ENCODE measurements at places on chromosomes 7 and 10.

GRCh38 chr7:5234852-5235831 lies 45.1 kb downstream of the WIPI2 start:
- no peak for DNase-seq

DNA sequence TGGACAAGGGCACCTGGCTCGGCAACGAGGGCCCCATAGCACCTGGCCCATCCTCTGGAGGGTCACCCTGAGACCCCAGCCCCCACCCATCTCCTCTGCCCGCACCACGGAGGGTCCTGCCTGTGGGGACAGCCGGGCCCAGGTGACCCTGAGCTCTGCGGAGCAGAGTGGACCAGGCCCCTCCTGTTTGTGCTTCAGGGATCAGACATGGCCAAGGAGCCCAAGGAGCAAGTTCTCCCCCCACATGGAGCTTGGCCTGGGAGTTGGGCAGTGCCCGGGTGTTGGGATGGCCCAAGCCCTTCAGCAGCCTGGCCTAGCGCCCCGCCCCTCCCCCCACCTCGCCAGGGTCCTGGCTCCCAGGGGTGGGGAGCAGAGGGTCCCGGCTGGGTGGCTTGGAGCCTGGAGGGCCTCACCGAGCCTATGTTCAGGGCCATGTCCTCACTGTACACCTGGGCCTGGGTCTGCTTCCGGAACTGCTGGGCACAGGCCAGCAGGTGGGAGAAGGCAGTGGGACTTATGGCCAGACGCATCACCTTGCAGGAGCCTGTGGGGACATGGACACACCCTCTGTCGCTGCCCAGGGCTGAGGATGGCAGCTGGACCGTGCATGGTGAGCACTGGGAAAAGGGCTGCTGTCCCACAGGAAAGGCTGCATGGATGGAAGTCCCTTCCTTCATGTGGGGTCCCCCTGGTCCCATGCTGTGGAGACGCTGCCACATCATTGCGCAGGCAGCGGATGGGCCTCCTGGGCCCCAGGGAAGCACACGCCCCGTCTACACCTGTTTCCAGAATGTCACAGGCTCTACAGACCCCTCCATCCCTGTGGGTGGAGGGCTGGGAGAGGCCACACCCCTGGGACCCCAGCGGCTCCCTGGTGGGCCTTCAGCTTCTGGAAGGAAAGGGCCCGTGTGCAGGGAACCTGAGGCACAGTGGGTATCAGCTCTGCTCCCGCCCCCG lies 49.2 kb upstream of the NKX6-2 start:
- no peak for DNase-seq

DNA sequence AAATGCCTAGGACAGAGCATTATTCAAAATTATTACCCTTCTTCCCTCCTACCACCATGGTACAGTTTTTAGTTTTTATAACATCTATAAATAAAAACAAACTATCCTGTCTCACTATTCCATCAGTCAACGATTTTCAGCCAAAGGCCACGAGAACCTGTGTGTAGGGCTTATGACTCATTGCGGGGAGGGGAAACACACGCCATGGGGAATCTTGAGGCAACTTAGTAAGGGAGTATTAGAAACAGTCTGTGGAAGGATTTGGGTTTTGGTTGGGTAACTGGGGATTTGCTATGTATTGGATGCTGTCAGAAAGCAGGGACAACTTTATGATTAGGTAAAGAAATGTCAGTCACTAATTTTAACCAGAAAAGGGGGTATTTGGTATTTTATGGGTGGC lies 14.7 kb downstream of the GPR141 start:
- DNase-seq = no peak

- no peak for DNase-seq
These were observed 50.7 kb downstream of the UNCX start for GRCh38 chr7:1283337-1283736.

- DNase-seq = no peak
These were observed 290.1 kb upstream of the ZNF32 start for GRCh38 chr10:43938810-43939209.

- DNase-seq = no peak
These were observed 181.6 kb upstream of the LRGUK start for GRCh38 chr7:133945497-133945896.

GRCh38 chr10:69453795-69454194 lies 2.5 kb downstream of the TSPAN15 start:
- DNase-seq = no peak

DNA sequence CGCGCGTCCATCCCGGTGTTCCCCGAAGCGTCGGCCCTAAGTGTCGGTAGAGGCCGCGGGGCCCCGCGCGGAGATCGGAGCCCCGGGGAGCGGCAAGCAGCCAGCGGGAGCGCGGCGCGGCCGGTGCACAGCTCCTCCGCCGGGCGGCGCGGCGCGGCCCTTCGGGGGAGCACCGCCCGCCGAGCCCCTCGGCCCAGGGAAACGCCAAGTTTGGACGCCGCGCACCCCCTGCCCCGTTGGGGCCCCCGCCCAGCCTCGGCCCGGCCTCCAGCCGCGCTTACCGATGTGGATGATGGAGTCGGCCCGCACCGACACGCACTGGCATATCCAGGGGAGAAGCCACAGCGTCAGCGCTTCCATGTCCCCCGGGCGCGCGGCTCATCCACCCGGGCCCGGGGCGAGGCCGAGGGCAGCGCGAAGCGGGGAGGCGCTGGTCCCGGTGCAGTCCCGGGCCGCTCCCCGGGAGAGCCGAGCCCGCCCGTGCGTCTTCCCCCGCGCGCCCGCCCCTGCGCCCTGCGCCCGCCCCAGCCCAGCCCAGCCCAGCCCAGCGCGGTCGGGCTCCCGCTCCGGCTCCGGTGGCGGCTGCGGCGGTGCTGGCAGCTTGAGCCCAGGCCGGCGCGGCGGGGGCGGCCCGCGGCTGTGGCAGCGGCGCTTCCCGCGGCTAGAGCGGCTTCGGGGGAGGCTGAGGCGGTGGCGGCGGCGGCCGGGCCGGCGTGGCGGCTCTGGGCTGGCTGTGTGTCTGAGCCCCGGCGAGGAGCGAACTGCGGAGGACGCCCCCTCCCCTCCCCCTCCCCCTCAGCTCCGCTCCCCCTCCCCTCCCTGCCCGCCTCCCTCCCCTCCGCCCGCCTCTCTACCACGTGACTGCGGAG lies at the start of gene GRID1:
GRID1 (minus strand) TSS at position 763 of the 869 bp plus-strand sequence.
- no peak for DNase-seq

DNA sequence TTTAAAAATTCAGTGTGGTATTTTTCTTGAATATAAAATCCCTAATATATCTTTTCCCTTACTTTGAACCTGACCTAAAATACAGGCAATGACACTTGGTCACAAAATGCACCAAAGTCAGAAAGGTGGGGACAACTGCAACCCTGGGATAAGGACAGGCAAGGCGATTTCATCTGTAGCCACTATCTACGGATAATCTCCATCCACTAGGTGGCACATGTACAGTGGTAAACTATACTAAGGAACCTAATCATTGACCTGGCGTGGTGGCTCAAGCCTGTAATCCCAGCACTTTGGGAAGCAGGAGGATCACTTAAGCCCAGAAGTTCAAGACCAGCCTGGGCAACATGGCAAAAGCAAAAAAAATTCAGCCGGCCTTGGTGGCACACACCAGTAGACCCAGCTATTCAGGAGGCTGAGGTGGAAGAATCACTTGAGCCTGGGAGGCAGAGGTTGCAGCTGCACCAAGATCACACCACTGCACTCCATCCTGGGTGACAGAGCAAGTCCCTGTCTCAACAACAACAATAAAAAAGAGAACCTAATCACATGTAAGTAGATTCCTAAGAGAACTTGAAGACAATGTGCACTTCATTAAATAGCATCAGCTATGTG lies 98.9 kb downstream of the KMT2C start:
- peak; percentile 54 for DNase-seq

- DNase-seq = peak; percentile 46
These were observed 71.8 kb upstream of the PIK3CG start for GRCh38 chr7:106793015-106793975.

GRCh38 chr10:3385487-3385886 lies 212.9 kb upstream of the PITRM1 start:
- DNase-seq = no peak

- DNase-seq = no peak
These were observed 299.8 kb upstream of the POM121L12 start for GRCh38 chr7:52735656-52736055.

- DNase-seq = no peak
These were observed 118.0 kb downstream of the BUB3 start for GRCh38 chr10:123272171-123272570.

- no peak for DNase-seq
These were observed 28.1 kb upstream of the SLC26A4 start for GRCh38 chr7:107632492-107632865.

DNA sequence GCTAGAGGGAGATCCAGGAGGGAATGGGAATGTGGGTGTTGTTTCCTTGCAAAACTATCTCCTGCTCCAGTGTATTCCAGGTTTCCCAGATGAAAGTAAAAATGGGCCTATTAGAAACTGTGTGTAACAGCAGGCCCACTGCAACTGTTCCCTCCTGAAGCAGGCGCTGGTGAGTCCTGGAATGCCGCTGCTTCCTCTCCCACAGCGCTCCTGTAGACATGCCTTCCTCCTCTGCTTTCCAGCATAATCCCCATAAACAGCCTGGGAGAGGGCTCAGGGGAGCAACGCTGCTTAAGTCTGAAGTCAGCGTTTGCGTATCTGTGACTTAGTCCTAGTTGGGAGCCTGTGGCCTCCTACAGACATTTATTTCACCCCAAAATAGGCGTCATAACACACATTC lies 551.0 kb upstream of the FOXK1 start:
- no peak for DNase-seq

GRCh38 chr7:44498230-44498954 lies 7.9 kb upstream of the NUDCD3 start:
- DNase-seq = no peak

- DNase-seq = no peak
These were observed 84.1 kb upstream of the PARD3 start for GRCh38 chr10:34899161-34899560.

DNA sequence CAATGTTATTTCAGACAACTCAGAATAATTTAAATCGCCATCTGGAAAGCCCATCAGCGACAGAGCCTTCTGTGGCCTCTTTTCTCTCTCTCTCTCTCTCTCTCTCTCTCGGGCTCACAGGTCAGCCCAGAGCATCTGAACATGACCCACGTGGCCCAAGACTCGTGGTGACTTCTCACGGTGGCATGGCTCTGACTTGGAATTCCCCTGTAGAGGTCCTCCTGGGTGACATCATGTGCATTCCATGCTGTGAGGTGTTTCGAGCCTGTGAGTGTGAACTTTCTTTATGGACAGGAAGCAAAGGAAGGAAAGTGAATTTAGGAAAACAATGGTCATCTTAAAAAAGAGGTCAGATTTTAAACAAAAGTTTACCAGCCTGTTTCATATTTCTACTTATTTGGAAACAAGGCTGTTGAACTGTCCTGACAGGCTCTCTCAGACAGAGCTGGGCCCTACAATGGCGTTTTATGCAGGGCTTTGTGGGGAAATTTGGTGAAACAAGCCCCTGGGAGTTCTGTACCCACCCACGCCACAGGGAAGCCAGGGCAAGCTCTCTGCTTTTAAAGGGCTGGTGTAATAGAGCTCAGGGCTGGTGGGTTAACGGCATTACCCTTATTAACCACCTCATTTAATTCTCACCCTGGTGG lies 359.7 kb upstream of the ZNF32 start:
- no peak for DNase-seq

GRCh38 chr7:151925446-151926335 lies 30.6 kb upstream of the GALNTL5 start:
- DNase-seq = no peak

- no peak for DNase-seq
These were observed 77.5 kb downstream of the LRRC4 start for GRCh38 chr7:127953423-127954356.

GRCh38 chr7:117085769-117086463 lies 132.6 kb downstream of the ST7 start:
- DNase-seq = no peak

DNA sequence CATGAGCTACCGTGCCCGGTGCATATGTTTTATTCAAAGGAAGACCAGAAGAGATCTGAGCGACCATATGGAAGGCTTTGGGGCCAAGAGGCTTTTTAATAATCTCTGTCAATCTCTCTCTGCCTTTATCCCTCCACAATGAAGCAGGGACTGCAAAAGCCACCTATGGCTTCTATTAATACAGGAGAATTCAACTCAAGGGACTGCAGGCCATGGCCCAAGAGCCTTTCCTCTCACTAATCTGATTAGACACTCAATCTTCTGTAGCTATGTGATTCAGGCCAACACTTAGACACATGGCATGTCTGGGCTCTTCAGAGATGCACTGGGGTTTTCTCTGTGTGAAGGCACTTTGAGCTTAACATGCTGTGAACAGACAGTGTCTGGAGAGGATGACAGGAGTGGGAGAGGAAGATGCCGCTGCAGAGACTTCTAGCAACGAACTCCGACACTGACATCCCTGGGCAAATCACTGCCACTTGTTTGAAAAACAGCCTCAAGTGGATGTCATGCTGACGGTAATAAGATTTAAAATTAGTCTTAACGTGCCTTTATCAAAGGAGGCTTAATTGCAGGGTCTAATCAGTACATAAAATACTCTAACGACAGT lies 114.4 kb upstream of the AOAH start:
- DNase-seq = no peak

DNA sequence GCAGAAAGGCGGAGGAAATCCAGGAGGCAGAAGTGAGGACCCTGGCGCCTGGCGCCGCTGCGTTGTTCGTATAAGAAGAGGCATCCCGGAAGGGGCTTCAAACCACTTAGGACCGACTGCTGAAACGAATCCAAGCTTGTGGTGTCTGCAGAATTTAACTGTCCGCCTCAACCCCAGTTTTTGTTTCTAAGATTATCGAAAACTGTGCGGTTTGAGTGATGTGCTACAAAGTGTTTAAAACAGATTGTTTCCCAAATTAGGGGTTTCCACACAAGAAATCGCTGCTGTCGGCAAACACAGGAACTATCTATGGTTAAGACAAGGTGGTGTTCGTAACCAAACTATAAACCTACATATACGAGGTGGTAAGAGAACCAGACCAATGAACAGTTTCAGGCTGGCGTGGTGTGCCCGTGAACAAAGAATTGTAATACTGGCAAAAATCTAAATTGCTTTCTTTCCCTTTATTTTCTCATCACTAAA lies 835 bp upstream of the DGKI start:
- DNase-seq = no peak

- no peak for DNase-seq
These were observed 520.0 kb downstream of the GLRX3 start for GRCh38 chr10:130656187-130656575.

Data from CD4-positive, alpha-beta T cell treated with Interleukin-4 for 4 hours (primary cell).